ENCODE measurements at places on chromosomes 3 and 15. TPM values are rescaled to one million over a fixed set of nuclear protein-coding genes. Genes with fewer than 3 reads are reported as not detected.

The NPAP1 gene
- 0.81 TPM for total RNA-seq

The HDGFL3 gene
- 44.6 TPM for total RNA-seq

DNA sequence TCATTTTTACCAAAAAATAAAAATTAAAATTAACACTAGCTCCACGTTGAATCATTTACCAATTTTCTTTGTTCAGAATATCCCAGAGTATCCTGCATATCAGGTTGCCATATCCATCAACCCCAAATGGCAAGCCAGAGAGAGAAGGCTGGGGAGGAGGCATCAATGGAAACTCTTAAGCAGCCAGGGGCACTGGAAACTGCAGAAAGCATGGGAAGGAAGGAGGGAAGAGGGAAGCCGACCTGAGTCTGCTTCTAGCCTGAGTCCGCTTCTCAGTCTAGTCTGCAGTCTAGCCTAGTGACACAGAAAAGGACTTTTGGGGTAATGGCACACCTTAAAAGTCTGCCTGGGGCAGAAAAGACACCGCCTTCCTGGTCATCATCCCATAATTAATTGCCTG, 1.6 kb upstream of the MTHFS start:
- no peak overlapping the region for H3K27ac ChIP-seq
- no peaks in the 10 kb centered on the region for H3K27me3 ChIP-seq
- DNase-seq: no peak

DNA sequence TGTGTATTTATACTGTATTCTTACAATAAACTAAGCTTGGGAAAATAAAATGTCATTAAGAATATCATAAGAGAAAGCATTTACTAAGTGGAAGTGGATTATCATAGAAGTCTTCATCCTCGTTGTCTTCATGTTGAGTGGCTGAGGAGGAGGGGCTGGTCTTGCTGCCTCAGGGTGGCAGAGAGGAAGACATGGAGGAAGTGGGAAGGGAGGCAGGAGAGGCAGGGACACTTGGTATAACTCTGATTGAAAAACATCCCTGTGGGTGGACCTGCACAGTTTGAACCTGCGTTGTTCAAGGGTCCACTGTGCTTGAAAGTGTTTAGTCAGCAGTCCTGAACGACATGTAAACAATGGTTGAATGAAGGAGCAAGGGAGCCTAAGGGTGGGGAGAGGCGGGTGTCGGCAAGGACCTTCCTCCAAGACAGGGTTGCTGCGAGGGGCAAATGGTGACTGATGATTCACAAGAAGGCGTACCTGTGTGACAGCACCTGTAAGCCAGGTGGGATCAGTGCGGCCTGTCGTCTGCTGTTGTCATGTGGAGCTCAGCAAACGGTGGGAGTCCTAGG, 103.8 kb upstream of the KLF13 start:
- no peak for DNase-seq
- H3K27ac ChIP-seq: no peak overlapping the region
- H3K4me1 ChIP-seq: peaks cover 26% of the 10 kb centered on the region
- no peaks in the 10 kb centered on the region for H3K27me3 ChIP-seq

All from thyroid gland (tissue), 4 donors.